ENCODE measurements at places on chromosomes 16 and 17.

GRCh38 chr17:57929386-57929785 lies 25.8 kb downstream of the CUEDC1 start:
- no peak for DNase-seq

- peak; percentile 46 for DNase-seq
Measured at GRCh38 chr17:6755731-6756184, at the start of gene XAF1. Gene XAF1 (plus strand): TSS chr17:6756046. CDS start chr17:6756079, 33 bp downstream.

- DNase-seq, result no peak
Measured at GRCh38 chr17:59371416-59372100, 40.1 kb downstream of the YPEL2 start.

GRCh38 chr17:42118545-42118944 lies 2.6 kb downstream of the KAT2A start:
- peak; percentile 28 for DNase-seq

- DNase-seq, result no peak
Measured at GRCh38 chr16:54867302-54867832, 63.3 kb upstream of the IRX5 start.

GRCh38 chr17:7133424-7133823 lies 18.8 kb upstream of the ASGR2 start:
- DNase-seq, result no peak

GRCh38 chr17:68246271-68247028 lies 1.4 kb upstream of the AMZ2 start:
- DNase-seq, result no peak

- peak; percentile 92 for DNase-seq
Measured at GRCh38 chr16:1408171-1408837, 6.2 kb downstream of the UNKL start.

- no peak for DNase-seq
Measured at GRCh38 chr16:81758376-81758775, 20.7 kb upstream of the PLCG2 start.

- no peak for DNase-seq
Measured at GRCh38 chr16:89360760-89361435, 129.5 kb downstream of the ANKRD11 start.

- DNase-seq, result peak; percentile 36
Measured at GRCh38 chr16:49640581-49640980, 215.3 kb downstream of the ZNF423 start.

GRCh38 chr17:2071455-2072281 lies 16.8 kb downstream of the HIC1 start:
- peak; percentile 64 for DNase-seq

- no peak for DNase-seq
Measured at GRCh38 chr16:22265351-22265750, 31.9 kb upstream of the POLR3E start.

GRCh38 chr16:78395035-78395434 lies 295.6 kb downstream of the WWOX start:
- DNase-seq, result no peak

GRCh38 chr16:50522324-50522723 lies 25.9 kb upstream of the NKD1 start:
- DNase-seq, result no peak

- no peak for DNase-seq
Measured at GRCh38 chr17:1529863-1530262, 13.5 kb upstream of the INPP5K start.

- DNase-seq, result no peak
Measured at GRCh38 chr17:45749831-45750335, 34.2 kb upstream of the CRHR1 start.

DNA sequence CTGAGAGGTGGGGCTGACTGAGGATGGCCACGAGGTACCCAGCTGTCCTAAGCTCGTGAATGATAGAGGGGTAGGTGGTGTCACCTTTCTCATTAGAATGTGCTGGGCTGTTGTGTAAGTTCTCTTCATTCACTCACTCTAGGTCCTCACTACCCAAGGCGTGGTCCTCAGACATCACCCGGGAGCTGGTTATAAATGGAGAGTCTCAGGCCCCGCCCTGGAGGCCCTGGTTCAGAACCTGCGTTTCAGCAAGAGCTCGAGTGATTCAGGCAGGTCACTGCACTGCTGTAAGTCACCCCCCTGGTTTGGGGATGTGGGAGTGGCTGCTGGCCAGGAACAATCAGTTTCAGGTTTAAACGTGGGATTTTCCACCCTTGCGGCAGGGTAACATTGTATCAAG lies 139.8 kb downstream of the FOXL1 start:
- DNase-seq, result no peak

DNA sequence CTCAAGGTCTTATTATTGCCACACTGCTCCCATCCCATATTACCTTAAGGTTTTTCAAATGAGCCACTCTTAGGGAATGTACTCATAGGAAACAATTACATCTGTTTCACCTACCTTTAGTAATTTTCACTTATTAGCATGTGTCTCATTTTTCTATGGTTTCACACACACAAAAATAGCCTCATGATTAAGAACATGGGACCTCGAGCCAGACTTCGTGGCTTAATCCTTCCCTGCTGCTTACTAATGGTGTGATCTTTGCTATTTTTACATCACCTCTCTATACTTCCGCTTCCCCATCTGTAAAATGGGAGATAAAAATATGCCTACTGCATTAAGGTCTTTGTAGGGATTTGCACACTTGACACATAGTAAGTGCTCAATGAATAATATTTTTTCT lies 38.5 kb downstream of the OTOA start:
- no peak for DNase-seq

DNA sequence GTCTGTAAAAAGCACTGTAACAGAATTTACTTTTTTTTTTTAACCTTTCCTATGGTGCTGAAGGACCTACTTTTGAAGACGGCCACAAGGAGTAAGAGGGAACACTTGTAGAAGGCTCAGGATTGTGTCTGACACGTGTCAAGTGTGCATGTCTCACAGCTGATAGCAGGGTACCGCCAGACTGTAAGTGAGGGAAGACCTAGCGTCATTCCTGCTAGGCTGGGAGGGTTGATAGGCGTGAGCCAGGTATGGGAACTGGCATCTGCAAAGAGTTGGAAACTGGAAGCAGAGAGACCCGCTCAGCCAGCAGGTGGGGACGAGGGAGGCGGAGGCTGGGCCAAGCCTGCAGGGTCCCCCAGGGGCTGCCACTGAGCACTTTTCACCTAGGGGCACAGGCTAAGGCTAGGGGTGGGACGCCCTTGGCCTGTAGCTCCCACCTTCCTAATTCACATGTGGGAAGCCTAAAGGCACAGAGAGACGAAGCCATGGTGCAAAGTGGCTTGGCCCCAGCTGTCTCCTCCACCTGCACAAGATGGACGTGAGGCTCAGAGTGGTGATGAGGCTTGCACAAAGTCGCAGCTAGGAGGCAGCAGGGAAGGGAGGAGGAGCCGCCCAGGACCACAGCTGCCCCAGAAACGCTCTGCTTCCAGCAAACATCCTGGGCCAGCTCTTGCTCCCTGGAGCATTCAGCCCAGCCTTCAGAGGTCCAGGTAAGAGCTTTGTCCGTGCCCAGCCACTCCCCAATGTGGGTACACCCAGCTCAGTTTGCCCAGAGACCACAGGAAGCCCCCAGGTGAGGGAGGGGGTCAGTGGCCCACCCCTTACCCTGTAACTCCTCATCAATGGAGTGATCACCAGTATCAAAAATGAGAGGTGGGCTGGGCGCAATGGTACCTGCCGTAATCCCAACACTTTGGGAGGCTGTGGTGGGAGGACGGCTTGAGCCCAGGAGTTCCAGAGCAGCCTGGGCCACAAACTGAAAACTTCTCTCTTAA lies 18.9 kb downstream of the VASN start:
- DNase-seq, result no peak

DNA sequence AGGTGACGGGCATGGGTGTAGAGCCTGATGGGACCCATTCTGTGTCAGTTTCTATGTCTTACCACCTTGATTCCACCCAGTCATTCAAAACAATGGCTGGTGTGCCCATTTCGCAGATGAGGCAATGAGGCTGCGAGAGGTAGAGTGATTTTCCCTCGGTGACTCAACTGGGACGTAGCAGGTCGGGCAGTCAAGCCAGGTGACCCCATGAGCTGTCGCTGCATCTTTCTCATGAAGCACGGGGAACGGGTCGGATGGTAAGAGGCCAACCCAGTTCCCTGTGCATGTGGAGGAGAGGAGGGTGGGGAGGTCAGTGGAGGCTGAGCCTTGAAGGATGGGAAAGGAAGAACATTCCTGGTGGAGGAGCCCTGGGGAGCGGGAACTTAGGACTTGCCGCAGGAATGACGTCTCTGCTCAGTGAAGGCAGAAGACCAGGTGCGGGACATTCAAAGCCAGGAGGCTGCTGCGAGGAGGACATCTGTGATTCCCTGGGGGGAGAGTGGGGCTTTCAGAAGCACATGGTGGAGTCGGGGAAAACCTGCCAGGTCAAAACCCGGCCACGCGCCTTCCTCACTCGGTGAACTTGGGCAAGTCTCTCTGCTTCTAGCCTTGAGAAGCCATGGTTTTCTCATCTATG lies 1.1 kb downstream of the IL21R start:
- no peak for DNase-seq

GRCh38 chr17:64087252-64088005 lies 42.5 kb downstream of the ERN1 start:
- no peak for DNase-seq

DNA sequence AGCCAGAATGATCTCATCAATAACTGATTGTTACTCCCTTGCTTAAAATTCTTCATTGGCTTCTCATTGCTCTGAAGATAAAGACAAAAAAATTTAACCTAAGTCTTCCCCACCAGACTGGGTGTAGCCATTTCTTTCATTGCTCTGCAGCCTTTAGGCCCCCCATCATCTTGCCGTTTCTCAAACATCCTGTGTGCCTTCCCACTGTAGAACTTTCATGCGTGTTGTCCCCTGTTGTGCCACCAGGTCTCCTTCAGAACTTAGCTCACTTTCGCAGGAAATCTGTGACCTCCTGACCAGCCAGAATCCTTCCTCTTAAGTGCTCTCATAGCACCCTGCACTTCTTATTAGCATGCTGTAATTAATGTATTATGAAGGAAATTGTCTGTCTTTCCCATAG lies 31.8 kb downstream of the TNRC6C start:
- DNase-seq, result no peak

DNA sequence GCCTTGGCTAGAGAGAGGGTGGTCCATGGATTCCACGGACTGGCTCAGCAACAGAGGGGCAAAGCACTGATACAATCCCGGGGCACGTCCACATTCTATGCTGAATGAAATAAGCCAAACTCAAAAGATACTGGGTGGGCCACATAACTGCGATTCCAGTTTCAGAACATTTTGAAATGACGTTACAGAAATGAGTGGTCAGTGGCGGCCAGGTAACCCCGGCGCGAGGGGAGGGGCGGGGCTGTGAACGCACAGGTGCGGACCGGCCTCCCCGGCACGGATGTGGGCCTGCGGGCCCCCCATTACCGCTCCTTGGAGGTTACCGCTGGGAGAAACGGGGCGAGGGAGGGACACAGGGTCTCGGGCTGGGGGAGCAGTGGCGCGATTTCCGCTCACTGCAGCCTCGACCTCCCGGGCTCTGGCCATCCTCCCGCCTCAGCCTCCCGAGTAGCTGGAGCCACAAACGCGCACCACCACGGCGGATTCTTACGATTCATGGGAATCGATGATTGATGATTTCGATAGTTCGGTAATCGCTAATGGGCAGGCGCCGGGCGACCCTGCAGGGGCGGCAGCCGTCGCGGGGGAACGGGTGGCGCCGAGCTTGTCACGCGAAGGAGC lies 559 bp downstream of the MVD start:
- DNase-seq, result no peak

GRCh38 chr17:44522883-44523671 lies 19.9 kb upstream of the GPATCH8 start:
- peak; percentile 40 for DNase-seq

DNA sequence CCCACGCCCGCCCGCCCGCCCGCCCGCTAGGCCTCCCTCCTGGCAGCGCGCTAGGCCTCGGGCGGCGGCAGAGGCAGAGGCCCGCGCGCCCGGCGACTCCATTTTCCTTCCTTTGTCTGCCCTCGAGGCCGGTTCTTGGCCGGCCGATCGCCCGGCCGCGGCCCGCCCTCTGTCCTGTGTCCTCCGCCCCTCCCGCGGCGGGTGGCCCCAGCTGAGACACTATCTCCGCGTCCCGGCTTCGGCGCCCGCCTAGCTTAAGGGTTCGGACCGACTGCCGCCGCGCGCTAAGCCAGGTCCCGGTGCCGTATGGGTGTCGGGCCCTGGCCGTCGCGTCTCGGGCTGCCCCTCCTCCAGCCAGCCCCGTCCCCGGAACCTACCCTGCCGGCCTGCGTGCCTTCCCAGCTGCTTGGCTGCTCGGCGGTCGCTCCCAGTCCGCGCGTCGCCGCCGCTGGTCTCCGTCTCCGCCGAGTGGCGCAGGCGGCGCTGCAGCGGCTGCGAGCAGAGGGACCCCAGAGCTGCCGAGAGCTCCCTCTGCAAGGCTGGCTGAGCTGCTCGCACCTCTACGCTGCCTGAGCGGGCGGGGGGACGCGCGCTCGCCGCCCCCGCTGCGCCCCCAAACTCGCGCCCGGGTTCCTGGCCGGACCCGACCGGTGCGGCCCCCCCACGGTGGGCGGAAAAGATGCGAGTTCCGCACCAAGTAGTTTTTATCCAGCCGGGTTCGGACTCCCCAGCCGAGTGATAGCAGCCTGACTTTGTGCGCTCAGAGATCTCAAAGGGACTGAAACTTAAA lies 787 bp downstream of the CTCF start:
- peak; percentile 79 for DNase-seq

GRCh38 chr17:70776441-70776840 lies 607.1 kb downstream of the KCNJ2 start:
- DNase-seq, result no peak

DNA sequence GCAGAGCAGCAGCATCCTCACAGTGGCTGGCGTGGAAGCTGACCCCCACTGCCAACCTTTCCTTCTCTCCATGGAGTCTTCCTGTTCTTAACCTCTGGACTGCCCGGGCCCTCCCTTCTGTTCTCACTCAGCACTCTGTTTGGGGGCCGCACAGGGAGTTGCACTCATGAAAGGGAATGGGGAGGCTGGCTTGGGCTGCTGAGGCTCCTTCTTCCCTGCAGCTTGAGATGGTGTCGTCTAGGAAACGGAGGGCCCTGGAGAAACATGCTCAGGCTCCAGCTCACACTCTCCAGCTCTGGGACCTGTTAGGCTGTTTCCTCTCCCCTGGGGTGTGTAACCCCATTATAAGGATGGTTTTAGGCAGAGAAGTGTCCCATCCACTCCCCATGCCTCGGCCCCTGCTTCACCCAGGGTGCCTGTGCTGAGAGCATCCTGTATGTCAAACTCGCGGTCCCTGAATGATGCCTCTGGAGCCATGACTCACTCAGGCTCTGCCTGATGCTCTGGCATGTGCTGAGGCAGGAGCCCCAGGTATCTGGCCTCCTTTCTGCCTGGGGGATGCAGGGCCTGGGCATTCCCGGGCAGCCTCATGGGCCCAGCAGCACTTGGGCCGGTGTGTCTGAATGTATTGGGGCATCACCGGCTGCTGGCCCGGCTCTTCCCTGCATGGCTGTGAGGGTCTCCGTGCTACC lies 18.9 kb downstream of the TMEM94 start:
- no peak for DNase-seq

GRCh38 chr17:1959871-1960544 lies 65.1 kb downstream of the RTN4RL1 start:
- no peak for DNase-seq
